ENCODE measurements at places on chromosomes 1 and 21. TPM values are rescaled to one million over a fixed set of nuclear protein-coding genes. Genes with fewer than 3 reads are reported as not detected.

GPR153 gene
- total RNA-seq = 3.1 TPM

LCE2A gene
- total RNA-seq = not detected

CNN3 gene
- 506 TPM for total RNA-seq

TRIM45 gene
- total RNA-seq = 1.3 TPM

GJA5 gene
- total RNA-seq = 0.32 TPM

MXRA8 gene
- 0.38 TPM for total RNA-seq
